ENCODE measurements at places on chromosomes 5 and 9.

DNA sequence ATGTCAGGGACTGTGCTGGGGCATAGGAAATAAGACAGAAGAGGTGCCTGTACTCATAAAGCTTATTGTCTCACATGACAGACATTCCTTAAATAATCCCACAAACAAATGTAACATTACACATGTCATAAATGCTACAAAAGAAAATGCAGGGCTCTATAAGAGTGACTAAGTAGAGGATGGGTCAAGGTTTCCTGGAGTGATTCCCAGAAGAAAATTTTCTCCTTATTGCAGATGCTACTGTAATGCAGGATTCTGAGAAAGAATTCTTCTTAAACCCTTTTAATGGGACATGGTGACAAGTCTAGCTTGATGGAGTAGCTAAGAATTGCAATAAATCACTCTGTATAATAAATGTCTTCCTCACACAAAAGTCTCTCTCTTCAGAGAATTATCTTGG, 55.7 kb downstream of the SH3TC2 start:
- no peak for DNase-seq

DNA sequence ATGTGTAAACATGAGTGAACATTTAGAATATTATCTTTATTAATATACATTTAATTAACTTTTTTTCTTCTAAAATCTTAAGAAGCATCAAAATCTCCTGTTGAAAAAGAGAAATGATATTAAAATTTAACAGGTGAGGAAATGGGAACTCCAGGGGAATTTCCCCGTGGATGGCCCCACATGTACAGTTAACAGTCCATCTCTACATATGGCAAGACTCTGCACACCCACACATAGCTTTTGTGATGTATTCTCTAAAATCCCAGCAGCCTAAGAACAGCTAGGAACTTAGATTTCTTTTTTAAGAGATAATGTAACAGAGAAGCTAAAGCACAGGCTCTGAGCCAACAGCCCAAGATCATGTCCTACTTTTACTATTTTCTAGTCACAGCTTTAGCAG, 556.3 kb upstream of the RGMB start:
- no peak for DNase-seq

GRCh38 chr5:45410304-45410995, 285.7 kb downstream of the HCN1 start:
- DNase-seq, result no peak

GRCh38 chr5:176685010-176685409, 37.7 kb downstream of the TSPAN17 start:
- no peak for DNase-seq

DNA sequence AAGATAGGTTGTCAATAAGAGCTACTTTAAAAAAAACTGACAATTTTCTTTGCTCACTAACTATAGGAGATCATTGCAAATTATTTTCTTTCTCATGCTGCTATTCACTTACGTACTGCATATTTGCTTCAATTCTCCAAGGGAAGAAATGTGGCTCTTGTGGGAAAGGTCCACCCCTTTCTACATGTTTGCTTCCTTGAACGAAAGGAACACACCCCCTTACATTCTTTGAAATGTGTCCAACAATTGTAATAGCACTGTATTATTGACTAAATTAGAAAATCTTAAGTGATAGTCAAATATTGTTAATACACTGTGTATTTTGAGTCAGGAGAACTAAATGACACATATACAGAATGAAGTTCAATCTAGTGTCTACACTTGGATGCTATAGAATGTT, 5.2 kb downstream of the MEF2C start:
- DNase-seq, result no peak

- no peak for DNase-seq
Measured at GRCh38 chr5:73125289-73125688, 4.9 kb downstream of the TMEM171 start.

DNA sequence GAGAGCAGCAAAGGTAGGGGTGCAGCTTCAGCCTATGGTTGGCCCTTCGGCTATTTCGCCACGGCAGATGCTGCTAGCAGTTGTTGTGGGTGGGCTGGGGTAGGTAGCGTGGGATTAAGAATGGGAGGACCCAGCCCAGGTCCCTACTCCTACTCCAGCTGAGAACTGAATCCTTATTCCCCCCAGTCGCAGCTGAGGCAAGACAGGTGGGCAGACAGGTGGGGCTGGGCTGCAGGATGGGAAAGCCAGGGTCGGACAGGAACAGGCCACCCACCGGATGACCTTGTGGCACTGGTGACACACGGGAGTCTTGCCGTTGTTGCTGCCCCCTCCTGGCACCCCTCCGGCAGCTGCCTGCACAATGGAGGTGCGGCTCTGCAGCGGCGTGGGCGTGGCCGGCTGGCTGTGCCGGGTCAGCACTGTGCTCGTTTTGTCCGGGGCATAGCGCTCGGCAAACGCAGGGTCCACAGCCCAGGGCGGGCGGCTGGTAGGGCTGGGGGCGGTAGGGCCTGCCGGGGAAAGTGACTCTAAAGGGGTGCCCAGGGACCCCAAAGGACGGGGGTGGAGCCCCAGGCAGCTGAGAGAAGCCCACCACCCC, 8.2 kb downstream of the PDLIM7 start:
- no peak for DNase-seq

DNA sequence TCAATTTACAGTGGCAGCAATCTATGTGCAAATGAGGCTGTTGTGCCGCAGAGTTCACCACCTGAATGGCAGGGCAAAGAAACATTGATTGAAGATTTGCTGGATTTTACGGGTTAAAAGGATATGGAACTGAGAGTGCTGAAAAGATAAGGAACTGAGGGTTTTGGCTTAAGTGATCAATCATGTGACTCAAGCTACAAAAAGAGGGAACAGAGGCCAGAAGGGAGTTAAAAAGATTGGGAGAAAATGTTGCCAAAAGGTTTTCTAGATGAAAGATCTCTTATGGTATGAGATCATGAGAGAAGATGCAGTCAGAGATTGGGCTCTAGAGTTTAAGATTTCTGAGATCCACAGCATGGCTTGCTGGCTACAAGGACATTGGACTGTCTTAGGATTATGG, 7.9 kb upstream of the RIMOC1 start:
- DNase-seq, result no peak

DNA sequence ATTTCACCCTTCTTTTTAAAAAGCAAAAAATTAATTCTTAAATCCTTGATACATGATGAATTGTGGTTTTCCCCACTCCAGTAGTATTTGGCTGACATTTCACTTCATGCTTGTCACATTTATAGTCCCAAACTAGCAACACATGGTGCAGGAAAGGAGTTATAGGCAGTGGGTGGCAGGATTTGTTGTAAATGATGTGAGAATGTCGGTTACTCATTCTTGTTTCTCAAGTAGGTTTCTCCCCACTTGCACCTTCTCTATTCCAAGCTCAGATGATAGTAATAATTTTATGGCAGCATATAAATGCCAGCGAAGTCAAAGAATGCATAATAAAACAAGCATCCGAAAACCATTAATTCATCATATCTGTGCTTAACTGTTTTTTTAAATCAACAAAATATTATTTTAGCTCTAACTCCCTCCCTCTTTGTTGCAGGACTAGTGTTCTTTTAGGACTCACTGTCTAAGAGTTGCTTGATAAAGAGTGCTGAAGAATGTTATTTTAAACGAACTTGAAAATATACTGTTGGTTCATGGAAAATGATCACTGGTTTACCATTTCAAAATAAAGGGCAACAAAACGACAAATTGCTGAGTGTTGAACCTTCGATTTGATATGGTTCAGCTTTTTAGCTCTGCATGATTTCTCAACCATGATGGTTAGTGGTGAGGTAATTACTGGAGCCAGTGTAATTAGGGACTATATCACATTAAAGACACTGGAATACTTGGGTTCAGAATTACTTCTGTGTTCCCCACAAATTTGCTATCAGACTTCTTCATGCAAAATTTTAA, 88.1 kb upstream of the ADAMTSL1 start:
- DNase-seq, result no peak
